ENCODE measurements at places on chromosomes 6 and 20. TPM values are rescaled to one million over a fixed set of nuclear protein-coding genes. Genes with fewer than 3 reads are reported as not detected.

Gene GPR63
- 1.3 TPM for total RNA-seq

Gene STX16
- total RNA-seq = 99.7 TPM

Gene CLPSL1
- total RNA-seq = not detected

Gene RSPH9
- total RNA-seq = 0.19 TPM

Gene TP53TG5
- 0.52 TPM for total RNA-seq

Gene FOXF2
- 0.17 TPM for total RNA-seq

Gene PPP1R3G
- 0.20 TPM for total RNA-seq

Gene OGFRL1
- total RNA-seq = 21.0 TPM

Gene BACH2
- total RNA-seq = 7.2 TPM

Gene GID8
- 64.6 TPM for total RNA-seq

Gene PSMB9
- 120 TPM for total RNA-seq

Gene KCNK15
- total RNA-seq = 4.8 TPM

Gene GFRAL
- not detected for total RNA-seq

Gene ULBP2
- total RNA-seq = 7.6 TPM

Gene DACT2
- total RNA-seq = not detected

Gene XKR7
- total RNA-seq = not detected

Gene ARFGEF2
- total RNA-seq = 59.2 TPM
